ENCODE measurements at places on chromosomes 12 and 14.

GRCh38 chr14:102421411-102422057 lies 58.8 kb downstream of the TECPR2 start:
- DNase-seq = no peak

DNA sequence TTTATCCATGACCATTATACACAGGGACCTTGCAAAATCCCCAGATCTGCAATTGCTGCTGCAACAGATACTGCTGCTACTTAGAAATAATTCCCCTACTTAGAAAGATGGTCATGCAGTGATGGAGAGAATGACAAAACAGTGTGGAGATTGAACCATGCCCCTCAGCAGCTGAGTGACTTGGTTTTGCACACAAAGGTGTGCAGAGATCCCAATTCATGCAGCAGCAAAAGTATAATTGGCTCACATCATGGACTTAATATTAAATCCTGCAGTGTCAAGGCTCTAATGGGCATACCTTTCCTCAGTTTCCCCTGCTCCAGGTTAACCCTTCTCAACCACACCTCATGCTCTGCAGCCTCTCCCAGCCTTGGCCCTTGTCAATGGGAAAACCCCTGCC lies 3.0 kb upstream of the KRT78 start:
- no peak for DNase-seq

DNA sequence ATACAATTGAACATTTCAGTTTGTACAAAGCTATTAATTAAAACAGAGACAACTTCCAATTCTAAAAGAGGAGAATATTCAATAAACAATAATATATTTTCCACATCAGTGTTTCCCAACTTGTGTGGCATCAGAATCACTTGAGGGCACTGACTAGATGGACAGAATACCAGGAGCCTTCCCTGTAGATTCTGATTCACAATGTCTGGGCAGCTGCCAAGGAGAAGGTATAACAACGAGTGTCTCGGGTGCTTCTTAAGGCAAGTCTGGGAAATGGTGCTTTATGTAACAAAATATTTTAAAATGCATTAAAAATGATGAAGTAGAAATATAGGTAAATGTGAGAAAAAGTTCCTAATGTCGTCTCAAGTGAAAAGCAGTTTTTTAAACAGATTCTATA lies 26.2 kb downstream of the GALC start:
- peak; percentile 20 for DNase-seq

DNA sequence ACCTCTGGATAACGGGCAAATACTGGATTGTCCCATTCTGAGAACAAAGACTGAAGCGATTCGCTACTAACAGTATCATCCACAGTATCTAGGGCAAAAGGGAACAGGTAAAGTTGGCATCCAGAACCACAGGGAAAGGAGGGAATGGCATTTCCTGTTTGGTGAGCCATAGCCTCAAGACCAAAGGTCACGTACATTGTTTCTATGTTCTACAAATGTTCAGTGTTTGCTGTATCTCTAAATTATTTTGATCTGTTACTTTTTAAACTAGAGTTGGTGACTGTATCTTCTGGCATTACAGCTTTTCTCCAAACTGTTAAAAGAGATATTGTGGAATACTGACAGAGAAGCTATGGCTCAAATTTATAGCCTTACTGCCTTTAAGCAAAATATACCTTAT lies 9.7 kb downstream of the MLH3 start:
- peak; percentile 65 for DNase-seq

- DNase-seq = peak; percentile 25
These were observed 15.3 kb upstream of the BDKRB2 start for GRCh38 chr14:96189281-96189711.

DNA sequence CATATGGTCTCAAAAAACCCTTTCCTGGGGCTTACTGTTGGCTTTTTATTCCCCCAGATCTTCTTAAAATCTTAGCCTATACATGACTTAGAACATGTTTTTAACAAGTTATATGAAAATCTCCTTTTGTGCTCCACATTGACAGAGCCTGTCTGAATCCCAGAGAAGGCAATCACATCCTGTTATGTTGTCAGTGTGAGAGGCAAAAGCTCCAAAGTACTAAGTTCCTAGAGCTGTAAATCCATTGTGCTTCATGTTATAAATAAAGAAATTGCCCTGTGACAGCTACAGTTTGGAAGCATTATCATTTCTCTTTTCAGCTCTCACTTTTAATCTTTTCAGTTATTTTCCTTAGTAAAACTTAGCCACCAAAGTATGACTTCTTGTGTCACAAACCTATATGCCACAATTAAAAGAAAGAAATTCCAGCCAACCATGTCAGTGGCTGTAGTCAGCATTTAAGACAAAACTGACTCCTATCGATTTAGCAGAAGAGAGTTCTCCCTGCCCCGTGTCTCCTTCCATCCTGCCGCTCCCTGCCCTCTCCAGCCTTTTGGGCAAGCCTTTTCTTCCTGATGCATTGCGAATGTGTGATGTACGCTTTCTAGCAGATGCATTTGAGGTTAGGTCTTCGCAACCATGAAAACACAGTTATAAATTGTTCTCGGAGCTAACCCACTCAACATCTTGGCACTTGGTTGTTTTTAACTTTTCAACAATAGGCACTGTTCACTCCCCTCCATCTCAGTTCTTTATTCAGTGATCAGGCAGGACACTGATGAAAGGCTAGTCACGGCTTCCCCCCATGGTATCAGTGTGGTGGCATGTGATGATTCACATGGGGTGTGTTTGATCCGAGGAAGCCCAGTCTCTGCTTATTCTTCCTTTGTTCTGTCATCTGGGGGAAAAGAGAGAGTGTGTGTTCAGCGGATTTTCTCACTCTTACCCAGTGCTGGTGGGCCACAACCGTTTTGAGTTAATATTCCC lies 143.5 kb downstream of the SSPN start:
- peak; percentile 85 for DNase-seq

- no peak for DNase-seq
These were observed 62.2 kb downstream of the RFX4 start for GRCh38 chr12:106645074-106645421.

DNA sequence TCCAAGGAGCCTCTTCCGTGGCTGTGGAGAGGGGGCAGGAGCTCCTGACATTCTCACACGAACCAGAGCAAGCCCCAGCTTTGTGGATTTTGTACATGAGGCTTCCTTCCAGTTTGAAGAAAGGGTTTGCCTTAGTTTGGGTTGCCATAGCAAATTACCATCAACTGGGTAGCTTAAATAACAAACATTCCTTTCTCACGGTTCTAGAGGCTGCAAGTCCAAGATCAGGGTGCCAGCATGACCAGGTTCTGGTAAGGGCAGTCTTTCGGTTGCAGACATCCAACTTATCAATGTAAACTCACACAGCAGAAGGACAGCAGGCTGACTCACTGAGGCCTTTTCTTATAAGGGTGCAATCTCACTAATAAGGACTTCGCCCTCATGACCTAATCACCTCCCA lies 25.9 kb upstream of the STAB2 start:
- peak; percentile 40 for DNase-seq

- DNase-seq = peak; percentile 65
These were observed 27.8 kb upstream of the GLIPR1 start for GRCh38 chr12:75452675-75453330.

- peak; percentile 77 for DNase-seq
These were observed 39.9 kb downstream of the DNAI7 start for GRCh38 chr12:25155022-25155576.

DNA sequence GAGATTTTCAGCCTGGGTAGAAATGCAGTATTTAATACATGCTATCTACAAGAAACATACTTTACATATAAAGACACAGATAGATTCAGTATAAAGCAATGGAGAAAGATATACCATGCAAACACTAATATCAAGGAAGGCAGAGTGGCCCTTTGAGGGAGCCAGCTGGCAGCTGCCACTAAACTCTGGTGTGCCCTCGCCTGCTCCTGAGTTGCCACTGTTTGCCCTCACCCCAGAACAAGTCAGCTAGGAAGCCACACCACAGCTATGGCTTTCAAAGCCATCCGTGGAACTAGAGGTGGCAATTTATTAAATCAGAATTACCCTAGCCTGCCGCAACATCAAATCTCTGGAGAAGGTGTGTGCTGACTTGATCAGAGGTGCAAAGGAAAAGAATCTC lies 18.3 kb downstream of the PXN start:
- no peak for DNase-seq

DNA sequence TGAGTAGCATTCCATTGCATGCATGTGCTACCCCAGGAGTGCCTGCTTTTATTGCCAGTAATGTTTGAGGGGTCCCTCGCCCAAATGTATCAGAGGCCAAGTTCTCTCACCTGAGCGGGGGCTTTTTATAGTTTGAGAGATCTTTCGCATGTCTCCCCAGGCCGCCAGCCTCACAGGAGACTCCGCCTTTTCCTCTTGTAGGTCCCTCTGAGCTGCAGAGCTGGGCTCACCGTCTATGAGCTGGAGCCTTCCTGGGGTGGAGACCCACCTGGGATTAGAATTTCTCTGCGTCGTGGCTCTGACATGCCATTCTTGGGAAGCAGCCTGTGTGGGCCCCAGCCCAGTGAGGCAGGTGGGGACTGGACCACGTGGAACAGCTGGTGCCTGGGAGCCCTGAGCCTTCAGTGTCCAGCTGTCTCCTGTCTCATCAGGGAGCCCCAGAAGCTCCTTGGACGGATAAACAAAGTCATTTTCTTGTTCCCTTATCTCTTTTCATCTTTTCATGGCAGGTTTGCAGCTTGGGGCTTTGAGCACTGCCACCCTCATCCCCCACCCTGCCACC lies 261.7 kb upstream of the CRY1 start:
- DNase-seq = no peak

GRCh38 chr12:113088971-113089756 lies 32.6 kb downstream of the DTX1 start:
- no peak for DNase-seq

DNA sequence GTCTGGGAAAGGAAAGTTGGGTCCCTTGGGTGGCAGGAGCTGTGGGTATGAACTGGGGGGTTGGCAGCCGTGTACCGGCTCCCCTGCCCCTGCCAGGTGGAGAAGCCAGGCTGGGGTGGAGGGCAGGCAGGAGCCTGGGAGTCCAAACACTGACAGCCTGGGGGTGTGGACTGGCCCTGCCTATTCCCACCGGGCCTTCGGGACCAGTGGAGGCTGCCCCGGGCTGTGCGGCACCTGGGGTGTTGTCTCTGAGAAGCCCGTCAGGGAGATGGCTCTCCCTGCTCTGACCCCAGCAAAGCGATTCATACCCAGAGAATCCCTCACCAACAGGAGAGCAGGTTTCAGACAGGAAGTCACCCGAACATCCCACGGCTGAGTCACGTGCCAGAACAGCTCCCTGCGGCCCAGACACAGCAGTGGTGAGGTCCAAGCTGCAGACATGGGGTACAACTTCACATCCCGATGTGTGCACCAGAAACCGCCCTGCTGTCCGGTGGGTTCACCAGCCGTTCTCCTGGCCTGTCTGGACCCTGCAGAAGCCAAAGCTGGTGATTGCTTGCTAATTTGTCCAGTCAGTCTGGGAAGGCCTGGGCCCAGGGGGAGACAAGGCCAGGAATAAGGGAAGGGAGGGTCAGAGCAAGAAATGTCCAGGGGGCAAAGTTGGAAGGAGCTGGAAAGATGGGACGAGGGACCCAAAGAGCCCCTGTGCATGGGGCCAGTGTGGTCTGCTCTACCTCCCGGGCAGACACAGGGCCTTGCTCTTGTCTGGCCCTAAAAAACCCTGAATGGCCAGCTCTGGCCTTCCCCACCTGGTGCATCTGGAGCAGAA lies 2.1 kb upstream of the GPR132 start:
- DNase-seq = peak; percentile 83

- no peak for DNase-seq
These were observed 81.6 kb downstream of the RGS6 start for GRCh38 chr14:72013721-72014345.

DNA sequence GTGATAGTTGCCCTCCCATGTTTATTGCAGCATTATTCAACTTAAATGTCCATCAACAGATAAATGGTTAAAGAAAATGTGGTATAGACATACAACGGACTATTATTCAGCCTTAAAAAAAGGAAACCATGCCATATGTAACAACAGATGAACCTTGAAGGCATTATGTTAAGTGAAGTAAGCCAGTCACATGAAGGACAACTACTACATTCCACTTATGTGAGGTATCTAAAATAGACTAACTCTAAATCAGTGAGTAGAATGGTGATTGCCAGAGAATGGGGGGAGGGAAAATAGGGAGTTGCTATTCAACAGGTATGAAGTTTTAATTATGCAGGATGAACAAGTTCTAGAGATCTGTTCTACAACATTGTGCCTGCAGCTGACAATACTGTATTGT lies 10.1 kb downstream of the PCNX4 start:
- DNase-seq = peak; percentile 32

GRCh38 chr12:93166541-93167307 lies 211.0 kb upstream of the NUDT4 start:
- DNase-seq = no peak

DNA sequence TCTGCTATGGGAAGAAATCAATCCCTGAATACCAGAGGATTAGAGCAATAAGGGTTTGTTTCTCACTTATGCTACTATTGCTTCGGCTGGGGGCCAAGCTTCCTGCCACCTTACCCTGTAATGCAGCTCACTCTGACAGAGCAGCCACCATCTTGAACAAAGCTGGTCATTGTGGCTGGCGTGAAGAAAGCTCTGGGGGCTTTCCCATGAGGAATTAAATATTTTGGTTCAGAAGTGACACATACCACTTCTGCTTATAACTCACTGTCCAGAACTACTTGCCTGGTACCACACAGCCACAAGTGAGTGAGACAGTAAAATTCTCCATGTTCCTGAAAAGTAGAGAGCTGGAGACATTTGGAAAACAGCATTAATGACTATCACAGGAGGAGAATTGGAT lies 82.6 kb downstream of the GALNT8 start:
- DNase-seq = no peak

- DNase-seq = no peak
These were observed 224.0 kb downstream of the AACS start for GRCh38 chr12:125288931-125289928.

DNA sequence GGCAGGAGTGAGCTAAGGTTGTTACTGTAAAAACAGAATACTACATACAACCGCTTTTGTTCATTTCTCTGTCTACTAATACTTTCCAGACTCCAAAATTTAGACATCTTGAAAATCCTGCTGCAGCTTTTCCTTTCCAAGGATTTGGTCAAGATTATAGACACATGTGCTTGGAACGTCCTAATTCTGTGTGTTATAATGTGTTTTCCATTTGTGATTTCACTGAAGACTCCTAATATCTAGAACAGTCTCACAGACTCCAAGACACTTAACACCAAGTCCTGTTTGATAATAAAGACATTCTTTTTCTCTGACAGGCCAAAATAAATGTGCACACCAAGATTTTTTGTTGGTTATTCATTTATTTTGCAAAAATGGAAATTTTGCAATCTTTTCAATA lies 41.8 kb upstream of the TMTC2 start:
- DNase-seq = no peak

GRCh38 chr14:23538785-23539184 lies 12.8 kb downstream of the ZFHX2 start:
- DNase-seq = no peak

Measured in ELR (cell line).